CD4-positive, alpha-beta T cell treated with Interleukin-1 beta for 1 hour (primary cell): ENCODE measurements at places on chromosomes 7 and 10.

DNA sequence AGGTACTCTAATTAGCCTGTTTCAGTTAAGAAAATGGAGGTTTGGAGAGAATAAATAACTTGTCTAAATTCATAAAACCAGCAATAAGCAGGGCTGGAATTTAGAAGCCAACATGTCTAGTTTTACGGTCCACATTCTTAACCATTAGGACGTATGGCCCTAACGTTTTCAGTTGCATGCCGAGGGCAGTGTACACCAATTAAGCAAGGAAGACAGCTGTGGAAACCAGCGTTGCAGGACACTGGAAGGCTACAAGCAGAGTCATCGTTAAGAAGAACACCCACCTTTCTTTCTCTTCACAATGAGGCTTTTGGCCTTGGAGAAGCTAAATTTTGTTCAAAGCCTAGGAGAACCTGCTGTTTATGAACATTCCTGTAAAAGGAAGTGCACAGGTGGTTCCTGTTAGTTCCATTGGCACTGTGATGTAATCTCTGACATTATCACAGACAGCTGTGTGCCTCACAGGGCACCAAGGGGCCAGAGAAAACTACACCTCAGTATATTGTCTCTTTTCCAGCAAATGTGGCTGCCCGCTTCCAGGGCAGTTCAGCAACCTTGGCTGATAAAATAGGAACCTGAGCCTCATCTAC lies 21.0 kb downstream of the MPP7 start:
- DNase-seq = no peak

DNA sequence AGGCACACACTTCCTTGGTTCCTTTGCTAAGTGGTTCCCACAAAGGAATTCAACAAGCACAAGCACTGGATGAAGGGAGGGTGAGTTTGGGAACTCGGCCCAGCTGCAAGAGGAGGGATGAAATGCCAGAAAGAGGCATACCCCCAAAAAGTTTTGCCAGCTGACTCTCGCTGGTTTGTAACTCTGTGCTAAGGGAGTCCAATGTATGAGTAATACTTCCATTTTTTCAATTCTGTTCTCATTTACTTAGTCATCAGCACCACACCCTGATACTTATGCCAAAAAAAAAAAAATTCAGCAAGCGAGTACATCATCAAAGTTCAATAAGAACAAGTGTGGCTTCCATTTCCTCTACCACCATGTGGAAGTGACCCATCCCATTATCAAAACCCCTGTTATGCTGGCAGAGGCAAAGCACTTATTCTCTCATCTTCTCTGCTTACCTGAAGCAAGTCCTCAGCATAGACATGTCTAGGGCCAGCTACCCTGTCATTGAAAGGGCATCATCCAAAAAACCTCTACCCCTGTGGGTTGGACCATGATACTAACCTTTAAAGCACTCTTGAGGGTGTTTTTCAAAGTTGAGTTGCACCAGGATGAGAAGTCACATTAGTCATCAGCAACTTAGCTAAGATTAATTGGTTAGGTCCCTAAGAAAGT lies 6.9 kb upstream of the HYCC1 start:
- DNase-seq = no peak

DNA sequence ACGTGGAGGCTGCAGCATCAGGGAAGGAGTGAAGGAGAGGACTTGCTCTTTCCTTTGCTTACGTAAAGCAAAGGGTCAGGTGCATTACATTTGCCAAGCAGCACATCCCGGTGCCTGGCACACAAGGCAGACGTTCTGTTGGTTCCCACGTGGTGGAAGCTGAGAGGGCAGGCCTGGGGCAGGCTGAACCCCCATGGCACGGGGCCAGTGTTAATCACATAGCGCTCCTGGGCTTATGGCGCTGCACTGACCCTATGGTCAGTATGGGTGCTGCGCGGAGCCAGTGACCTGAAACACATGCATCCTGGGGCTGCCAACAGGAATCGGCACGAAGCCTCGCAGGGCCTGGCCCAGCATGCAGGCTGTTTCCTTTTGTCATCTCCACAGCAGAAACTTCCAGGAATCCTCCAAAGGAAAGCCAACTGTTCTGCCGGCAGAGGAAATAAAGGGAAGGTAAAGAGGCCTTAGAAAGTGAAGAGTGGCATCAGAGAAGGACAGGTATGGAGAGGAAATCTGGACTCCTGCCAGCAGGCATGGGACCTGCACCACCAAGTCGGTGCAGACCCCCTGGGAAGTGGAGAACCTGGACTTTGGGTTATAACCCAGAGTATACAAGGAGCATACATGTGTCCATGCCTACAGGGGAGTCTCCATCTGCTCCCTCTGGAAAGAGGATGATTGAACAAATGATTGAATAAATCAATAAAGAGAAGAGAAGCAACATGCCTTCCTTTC lies 560.2 kb downstream of the TCERG1L start:
- DNase-seq = no peak

DNA sequence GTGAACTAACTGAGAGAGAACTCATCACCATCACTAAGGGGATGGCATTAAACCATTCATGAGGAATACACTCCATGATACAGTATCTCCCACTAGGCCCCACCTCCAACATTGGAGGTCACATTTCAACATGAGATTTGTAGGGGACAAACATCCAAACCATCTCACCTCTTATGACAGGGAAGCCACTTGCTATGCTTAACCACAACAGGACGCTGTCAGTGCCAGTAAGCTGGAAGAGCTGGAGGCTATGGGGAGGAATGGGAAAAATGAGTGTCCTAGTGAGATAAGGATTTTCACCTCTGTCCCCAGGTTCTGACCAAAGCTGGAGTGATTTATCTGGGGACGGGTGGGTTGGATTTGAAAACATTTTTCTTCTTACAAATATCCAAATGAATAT lies 17.6 kb downstream of the PLCE1 start:
- no peak for DNase-seq

DNA sequence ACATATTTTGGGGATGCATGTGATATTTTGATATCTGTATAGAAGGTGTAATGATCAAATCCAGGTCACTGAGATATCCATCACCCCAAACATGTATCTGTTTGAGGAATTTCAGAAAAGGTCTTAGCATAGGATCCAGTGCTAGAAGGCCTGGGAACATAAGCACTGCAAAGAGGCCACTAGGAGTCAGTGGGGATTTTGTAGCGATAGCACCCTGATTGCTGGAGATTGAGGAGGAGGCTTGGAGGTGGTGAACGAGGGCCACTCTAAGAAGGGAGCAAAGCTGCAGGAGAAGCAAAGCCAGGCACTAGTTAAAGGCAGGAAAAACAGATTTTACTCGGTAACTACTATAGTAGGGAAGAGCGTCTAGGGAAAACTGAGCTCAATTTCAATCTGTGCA lies 324.0 kb downstream of the LHFPL3 start:
- no peak for DNase-seq

DNA sequence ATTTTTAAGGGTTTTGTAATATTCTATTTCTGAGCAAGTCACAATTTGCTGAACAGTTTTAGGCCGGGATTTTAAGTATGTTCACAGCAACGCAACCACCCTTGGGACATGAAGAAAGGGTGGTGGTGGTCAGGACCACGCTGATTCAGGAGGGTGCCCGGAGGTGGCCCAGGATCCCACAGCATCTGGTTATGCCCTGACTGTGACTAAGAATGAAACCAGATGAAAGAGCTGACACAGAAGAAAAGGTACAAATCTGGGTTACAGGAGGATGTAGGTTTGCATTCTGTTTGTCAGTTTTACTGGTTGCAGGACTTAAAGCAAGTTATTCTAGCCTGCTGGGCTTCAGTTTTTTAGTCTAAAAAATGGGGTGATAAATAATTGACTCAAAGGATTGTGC lies 279.7 kb downstream of the CCSER2 start:
- no peak for DNase-seq

DNA sequence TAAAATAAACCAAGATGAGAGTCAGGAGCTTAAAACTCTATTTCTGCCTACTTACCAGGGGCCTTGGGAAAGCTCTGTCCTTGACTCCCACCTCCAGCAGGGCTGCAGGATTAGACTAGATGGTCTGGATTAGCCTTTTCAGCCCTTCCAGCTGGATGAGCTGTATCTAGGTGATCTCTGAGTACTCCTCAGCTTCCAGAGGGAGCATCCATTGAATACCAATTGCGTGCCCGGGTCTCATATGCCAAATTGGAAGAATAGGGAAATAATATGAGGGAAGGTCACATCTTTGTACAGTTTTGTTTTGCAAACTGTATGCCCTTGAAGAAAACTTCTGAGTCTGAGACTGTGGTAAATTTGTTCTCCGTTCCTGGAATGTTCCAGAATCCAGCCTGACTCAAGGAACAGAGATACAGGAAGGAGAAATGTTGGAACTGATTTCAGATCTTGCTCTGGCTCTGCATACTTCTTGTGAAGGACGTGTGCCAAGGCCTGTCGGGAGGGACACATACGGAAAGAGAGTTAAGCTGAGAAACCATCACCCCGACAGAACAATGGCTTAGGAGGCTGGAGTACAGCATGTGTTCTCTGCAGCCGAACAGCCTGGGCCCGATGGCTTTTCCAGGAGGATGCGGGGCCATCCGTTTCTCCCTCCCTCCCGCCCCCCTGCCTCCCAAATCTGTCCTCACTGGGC lies 44.9 kb downstream of the MINDY4 start:
- no peak for DNase-seq

DNA sequence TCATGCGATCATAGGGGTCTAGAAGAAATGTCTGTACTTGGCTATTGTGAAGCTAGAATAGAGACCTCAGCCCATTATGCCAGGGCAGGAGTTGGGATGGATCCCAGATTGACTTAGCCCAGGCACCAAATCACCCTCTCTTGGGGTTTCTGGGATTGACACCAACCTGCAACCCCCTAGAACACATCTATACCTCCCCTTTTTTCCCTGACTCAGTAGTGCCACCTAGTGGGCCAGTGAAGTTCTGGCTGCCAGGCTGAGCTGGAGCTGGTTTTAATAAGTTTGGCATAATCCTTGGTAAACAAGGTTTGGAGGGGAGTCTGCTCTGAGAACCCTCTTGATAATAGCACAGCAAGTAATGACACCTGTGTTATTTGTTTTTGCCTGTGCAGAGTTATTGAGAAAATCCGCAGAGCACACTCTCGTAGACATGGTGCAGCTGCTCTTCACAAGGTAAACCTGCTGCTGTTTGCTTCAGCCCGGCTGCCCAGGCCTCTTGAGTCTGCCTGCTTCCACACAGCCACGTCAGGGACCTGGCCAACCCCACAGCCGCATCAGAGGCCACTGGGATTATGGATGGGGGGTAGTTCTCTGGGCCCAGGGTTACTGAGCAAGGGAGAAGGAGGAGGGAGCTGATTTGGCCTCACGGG lies 43.3 kb upstream of the NFKB2 start:
- DNase-seq = peak; percentile 78

- DNase-seq = no peak
These were observed 6.6 kb downstream of the PWWP2B start for GRCh38 chr10:132403511-132404168.

- DNase-seq = no peak
These were observed 33.1 kb downstream of the GLRX3 start for GRCh38 chr10:130169136-130169859.

GRCh38 chr7:25586513-25586912 lies 358.2 kb upstream of the NPVF start:
- DNase-seq = no peak

DNA sequence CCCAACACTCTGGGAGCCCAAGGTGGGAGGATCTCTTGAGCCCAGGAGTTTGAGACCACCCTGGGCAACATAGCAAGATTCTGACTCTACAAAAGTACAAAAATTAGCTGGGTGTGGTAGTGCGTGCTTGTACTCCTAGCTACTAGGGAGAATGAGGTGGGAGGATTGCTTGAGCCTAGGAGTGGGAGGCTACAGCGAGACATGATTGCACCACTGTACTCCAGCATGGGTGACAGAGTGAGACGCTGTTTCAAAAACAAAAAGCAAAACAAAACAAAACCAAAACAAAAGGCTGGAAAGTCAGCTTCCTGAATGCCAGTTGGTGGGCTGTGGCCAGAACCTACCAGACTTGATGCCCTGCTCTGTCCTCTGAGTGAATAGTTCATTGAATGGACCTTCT lies 242.8 kb downstream of the PHTF2 start:
- DNase-seq = no peak

- no peak for DNase-seq
These were observed 16.4 kb downstream of the SH3PXD2A start for GRCh38 chr10:103838862-103839518.

DNA sequence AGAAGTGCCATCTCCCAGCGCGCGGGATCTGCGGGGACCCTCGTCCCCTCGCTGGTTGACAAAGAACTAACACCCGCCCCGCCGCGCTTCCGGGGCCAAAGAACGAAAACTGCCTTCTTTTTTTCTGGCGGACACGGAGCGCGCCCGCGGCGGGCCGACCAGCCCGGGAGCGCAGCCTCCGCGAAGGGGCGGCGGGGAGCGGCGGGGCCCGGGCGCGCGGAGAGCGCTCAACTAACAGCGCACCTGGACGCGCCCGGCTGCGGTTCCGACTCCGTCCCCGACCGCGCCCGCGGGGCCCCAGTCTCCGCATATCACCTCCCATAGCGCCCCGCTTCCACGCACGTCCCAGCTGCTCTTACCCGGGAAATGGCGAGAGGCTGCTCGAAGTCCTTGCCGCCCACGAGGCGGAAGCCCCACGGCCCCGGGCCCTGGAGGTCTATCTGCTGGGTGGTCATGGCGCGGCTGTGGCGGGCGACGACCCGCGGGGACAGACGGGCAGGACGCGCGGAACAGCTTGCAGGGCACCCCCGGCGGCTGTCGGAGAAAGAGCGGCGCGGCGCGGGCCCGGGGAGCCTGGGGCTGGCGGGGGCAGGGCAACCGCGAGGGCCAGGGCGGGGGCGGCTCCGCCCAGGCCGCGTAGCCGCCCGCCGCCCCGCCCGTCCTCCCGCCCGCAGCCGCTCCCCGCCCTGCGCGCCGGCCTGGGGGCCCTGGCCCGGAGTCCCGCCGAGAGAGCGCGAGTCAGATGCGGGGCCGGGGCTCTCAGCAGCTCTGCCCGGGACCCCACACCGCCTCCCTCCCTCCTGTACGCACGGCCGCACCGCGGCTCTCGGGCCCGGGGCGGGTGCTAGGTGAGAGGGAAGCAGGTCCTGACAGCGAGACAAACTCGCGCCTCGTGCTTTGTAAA lies at the start of gene PDLIM1:
PDLIM1 (minus strand) TSS at position 543 of the 904 bp plus-strand sequence; CDS start at position 455, 88 bp downstream.
- peak; percentile 75 for DNase-seq

GRCh38 chr7:61111-61510 lies 131.3 kb upstream of the FAM20C start:
- no peak for DNase-seq

GRCh38 chr10:26057466-26057865 lies 123.4 kb downstream of the MYO3A start:
- DNase-seq = no peak
